ENCODE measurements at places on chromosomes 3 and 15. TPM values are rescaled to one million over a fixed set of nuclear protein-coding genes. Genes with fewer than 3 reads are reported as not detected.

Gene RETNLB
- not detected for total RNA-seq

Gene IGSF11
- total RNA-seq: 1.6 TPM

Gene A4GNT
- not detected for total RNA-seq

Gene TRIM71
- 296 TPM for total RNA-seq

Gene MEX3B
- 15.9 TPM for total RNA-seq

Measured in H1 (cell line).